Stimulated activated CD8-positive, alpha-beta memory T cell treated with anti-CD3 and anti-CD28 coated beads, Interleukin-15, amount 100 ng/mL, for 4 hours (primary cell): ENCODE measurements at places on chromosomes 16 and 17.
A peak's percentile ranks its signal among the peaks of the same experiment; 100 is the strongest.

DNA sequence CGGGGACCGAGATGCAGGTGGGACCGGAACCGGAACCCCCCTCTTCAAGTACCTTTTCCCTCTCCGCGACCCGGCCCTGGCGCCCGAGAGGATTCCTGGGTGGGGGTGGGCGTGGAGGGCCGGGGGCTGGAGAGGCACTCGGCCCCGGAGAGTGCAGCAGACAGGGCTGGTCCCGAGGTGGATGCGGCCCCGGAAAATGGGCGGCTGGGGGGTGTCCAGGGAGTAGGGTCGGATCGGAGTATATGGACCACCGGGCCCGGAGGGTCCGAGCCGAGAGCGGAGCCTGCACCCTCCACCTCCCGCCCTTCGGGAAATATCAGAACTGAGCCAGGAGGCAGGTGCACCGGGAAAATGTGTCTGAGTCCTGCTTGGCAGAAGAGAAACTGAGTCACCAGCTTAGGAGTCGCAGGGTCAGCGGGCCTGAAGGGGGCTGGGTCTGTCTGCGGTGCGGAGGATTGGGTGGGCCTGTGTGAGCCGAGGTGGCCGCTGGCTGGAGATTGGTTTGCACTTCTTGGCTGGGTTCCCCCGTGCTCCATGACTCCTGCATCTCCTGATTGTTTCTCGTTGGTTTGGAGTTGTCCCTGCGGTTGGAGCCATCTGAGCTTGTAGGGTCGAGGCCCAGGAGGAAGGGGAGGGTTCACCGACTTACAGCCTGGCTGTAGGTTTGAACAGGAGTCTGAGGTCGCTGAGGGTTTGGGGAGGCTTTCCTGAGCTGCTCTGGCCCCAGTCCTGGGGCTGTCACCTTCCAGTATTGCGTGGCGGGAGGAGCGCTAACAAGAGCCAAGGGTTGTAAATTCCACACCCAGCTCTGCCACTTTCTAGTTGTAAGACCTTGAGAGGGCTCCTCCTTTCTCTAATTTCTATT, 518 bp downstream of the SH2B1 start:
- DNase-seq = no peak

DNA sequence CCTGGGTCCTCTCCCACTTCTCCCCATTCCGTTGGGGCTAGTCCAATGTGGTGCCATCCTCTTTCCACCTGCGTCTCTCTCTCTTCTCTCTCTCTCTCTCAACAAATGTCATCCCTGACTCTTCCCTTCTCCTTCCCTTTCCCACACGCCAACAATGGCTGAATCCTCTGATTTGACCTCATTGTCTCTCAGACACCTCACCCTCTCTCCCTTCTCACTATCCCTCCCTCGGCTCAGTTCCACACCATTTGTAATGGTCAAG, 628 bp upstream of the ZNF18 start:
- no peak for DNase-seq

GRCh38 chr16:85861095-85861825, 37.7 kb upstream of the IRF8 start:
- no peak for DNase-seq

DNA sequence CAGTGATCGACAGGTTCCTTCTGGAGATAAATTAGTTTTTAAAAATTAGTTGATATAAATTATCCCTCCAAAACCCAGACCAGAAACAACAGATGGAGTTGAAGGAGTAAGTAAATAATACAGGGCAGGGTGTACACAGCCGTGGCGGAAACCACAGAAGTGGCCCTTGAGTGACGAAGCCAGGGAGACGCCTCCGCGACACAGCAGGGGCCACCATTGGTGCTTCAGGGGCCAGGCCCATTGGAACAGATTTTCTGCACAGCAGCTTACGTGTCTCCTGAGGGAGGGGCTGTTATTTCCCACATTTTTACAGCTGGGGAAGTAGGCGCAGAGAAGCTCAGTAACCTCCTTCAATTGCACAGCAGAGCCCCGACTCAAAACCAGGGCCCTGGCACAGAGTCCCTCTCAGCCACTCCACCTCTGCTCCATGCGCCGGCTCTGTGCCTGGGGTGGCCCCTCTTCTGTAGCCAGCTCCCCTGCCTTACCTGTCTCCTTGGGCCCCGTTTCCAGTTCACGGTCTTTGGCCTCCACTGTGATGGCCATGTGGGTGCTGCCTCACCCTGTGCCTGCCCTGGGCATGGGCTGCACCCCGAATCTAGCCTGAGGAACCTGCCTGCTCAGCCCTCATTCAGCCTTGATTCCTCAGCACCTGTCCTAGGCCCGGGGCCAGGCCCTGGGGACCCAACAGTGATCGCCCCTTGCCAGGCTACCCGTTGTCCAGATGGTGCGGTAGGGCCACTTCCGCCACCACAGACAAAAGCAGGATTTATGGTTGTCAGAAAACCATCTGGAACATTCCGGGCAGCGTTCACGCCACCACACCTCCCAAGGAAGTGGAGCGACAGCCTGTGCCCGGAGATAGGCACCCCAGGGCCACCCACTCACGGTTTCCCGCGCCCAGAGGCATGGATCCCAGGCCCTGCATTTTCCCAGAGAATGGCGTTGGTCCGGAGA, 128.5 kb upstream of the GSE1 start:
- no peak for DNase-seq

DNA sequence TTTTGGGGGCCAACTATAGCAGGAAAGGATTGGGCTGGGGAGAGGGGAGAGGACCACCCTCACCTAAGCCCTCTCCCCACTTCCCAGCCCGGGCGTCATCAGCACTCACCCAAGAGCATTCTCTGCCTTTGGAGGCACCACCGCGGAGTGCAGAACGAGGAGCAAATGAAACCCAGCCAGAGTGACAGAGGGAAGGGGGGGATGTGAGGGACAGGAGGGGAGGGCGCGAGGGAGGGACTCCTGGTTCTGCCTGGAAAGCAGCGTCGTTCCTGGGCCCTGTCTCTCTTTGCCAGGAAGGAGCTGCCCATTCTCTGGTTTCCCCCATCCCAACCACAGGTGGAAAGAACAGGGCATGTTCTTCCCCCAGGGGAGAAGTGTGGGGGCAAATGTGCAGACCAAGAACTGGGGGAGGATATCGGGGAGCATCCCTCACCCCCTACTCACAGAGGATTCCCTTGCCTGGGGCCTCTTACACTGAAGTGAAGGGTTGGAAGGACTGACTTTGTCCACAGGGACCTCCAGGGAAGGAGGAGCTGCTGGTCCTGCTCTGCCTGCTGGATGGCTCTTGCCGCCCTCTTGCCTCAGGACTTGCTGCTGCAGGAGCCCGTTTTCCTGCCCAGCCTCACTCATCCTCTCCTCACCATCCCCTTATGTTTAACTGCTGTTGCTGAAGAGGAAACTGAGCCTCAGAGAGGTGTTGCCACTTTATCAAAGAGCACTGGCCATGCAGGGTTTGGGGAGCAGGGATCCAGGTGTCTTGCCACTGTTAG, 3.5 kb upstream of the C17orf113 start:
- no peak for DNase-seq

DNA sequence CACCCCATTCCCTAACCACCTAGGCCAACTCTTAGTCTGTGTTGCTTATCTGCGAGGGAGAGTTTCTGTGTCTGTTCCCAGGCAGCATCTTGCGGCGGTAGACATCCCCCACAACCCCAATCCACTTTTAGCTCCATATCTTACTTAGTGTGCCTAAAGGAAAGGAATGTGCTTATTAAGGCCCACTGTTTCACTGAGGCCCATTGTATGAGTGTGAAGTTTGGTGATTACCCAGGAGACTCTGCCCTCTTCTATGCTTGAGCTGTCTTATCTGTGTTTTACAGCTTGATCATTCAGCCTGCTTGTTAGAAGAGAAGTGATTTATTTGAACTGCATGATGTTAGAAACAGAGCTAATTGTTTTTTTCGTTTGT, 10.3 kb upstream of the MLYCD start:
- no peak for DNase-seq

DNA sequence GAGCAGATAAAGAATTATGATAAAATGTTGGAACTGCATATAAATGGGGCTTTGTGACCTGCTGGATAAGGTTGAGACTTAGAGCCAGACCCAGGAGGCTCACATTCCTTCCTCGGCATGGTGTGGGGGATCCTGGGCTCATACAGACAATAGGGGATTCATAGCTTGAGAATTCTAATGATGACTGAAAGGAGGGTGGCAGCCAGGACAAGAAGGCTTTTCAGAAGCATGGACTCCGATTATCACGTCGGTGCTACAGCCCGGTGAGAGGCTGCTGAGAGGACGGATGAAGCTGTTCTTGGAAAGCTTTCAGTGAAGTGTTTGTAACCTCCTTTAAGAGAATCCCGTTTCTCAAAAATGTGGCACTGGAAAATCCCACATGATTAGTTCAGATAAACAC, 167.2 kb downstream of the ANKFN1 start:
- DNase-seq = no peak

- DNase-seq = no peak
Measured at GRCh38 chr17:27893841-27894503, 807 bp upstream of the LYRM9 start.

- DNase-seq = no peak
Measured at GRCh38 chr17:81302861-81303333, 7.8 kb upstream of the SLC38A10 start.

DNA sequence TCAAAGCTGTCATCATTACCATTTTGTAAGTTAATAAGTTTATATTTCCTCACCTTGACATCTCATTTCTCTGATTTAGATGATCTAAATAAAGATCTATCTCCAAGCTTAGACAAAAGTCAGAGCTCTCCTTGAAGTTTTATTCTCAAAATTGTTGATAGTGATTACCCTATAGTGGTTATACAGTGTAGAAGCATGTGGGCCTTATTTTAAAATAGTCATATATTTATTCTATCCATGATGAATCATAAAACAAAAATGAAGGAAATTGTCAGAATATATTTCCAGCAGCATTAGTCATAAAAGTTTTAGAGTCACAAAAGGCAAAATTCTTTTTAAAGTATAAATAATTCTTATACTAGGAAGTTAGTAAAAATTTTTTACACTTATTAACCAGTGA, 49.0 kb downstream of the RHOT1 start:
- no peak for DNase-seq

- no peak for DNase-seq
Measured at GRCh38 chr17:58822148-58823050, 66.7 kb downstream of the PPM1E start.

DNA sequence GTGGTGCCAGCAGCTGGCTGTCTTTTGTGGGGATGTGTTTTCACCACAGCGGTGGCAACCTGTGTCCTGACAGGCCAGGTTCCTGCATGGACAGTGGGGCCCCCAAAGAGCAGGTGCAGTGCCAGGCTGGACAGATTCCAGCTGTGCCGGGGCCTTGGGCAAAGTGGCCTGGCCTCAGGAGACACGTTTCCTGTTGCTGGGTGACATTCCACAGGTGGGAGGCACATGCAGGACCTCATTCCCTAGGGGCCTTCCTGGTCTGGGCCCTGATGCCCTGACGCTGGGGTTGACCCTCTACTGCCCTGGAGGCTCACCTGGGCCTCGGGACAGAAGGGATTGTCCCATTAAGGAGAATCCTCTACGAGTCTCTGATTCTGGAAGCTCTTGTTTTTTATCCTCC, 182.4 kb downstream of the RAB11FIP4 start:
- no peak for DNase-seq

DNA sequence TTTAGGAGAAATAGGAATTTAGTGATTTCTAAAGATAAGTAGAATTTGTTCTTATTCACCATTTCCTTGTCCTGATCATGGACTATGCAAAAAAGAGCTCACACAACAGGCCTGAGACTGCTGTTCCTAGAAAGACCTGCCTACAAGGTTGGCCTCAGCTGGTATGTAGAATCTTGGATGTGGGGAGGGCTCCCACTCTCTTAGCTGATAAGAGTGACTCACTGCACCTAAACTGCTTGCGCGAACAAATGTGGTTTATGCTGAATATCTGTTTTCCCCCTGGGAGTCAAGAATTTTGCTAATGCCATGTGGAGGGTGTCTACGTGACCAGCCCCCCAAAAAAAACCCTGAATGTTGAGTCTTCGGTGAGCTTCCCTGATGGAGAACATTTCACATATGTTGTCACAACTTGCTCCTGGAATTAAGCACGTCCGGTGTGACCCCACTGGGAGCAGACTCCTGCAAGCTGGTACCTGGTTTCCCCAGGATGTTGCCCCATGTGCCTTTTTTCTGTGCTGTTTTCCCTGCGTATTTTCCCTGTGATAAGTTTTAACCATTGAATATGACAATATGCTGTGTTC, 68.8 kb upstream of the HSBP1 start:
- DNase-seq = no peak

DNA sequence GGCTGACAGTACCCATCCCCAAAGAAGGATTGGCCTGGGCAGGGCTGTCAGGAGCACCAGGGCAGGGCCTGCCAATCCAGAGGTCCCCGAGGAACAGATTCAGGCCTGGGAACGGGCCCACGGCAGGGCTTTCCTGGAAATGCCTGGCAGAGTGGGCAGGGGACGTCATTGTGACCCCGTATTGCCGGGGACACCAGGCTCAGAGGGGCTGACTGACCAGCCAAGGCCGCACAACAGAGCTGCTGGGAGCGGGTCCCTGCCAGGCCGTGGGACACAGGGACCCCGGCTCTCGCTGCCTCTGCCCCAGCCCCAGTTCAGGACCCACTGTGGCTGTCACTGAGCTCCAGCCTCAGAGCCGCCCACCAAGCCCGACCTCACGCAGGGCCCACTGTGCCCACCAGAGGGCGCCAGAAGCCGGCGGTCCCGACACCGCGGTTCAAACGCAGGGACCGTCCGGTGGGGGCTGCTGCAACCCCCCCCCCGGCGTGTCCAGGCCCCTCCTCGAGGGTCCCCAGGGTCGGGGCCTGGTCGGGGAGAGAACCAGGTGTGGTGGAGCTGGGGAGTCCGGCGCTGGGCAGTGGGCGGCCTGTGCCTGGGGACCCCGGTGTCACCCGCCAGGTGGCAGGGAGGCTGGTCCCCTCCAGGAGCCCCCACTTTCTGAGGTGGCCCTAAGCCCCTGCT, 15.2 kb upstream of the SSTR5 start:
- peak; percentile 29 for DNase-seq

DNA sequence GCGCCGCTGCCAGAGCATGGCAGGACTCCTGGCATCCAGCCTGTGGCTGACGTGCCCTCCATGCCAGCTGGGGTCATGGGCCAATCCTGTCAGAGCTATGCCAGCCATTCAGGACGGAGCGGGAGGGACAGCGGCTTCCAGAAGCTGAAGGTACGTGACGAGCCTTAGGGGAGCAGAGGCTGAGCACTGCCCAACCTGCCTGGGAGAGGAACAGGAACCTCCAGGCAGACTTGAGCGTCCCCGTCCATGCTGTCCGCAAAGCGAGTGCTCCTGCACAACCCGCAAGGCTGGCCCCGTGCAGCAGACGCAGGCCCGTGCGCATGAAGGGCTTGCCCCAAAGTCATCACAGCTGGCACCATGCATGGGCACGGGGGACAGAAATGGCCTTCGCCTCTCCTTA, 21.5 kb downstream of the NDUFAF8 start:
- DNase-seq = no peak

- no peak for DNase-seq
Measured at GRCh38 chr17:20173091-20173490, 163.9 kb downstream of the SPECC1 start.

DNA sequence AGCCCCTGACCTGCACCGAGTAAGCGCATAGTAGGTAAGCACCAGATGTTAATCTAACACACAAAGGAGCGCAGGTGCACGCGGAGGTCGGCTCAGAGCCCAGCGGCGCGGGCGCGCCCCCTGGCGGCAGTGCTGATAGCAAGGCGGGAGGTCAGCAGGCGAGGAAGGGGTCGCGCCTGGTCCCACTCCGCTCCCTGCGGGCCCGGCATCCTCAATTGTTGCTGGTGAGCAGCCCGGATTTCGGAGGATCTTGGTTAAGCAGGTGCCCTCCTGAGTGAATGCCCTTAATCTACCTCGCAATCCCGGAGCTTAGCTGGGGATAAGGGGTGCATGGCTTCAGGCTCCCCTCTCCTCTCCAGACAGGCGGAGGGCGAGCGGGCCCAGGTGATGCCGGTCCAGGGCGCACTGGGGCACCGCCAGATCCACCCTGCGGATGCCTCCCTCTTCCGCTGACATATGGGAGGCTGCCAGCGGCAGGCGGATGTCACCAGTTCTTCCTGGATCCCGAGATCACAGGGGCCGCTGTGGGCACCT, 4.0 kb upstream of the WNT3 start:
- no peak for DNase-seq
